ENCODE measurements at places on chromosomes 3 and 15.
A peak's percentile ranks its signal among the peaks of the same experiment; 100 is the strongest.

- DNase-seq, result no peak
Observed at GRCh38 chr3:12663401-12663935, 449 bp downstream of the RAF1 start.

DNA sequence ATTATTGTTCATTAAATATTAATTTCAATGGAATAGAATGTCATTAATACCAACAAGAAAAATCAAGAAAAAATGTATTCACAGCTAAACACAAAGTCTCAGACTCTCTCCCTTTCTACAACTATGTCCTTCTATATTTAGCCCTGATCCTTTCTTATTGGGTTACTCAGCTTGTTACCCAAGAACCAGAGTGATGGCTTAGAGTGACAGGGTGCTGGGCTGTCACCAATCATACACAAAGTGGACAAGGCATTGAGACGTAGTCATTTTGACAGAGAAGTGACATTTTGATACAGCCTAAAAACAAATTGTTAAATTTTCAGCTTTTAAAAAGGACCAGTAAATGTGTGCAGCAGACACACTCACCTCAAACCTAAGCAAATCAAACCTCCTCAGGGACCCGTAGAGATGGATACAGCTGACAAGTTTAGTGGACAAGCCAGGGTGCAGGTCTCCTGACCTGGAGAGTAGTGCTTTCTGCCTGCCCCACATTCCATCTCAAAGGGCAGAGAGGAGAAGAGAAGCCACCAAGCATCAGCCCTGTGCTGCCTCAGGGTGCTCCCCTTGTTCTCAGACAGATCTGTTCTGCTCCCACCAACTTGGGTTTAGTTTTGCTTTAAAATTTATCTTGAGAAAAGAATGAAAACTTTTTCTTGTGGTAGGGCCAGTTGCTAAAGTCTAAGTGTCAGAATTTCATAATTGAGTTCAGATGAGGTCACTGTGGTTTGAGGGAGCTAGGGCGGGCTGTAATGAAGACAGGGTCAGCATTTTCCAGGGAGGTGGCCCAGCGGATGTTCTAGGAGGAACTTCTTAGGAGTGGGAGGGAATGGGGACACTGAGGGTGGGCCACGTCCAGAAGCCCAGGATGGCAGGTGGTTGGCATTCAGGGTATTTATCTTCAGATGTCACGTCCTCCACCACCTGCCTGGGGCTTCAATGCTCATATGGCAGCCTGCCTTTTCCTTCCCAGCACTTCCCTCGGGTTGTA lies 136.5 kb upstream of the TBL1XR1 start:
- peak; percentile 54 for DNase-seq

- no peak for DNase-seq
Observed at GRCh38 chr3:196638861-196639482, 522 bp upstream of the NRROS start.

- no peak for DNase-seq
Observed at GRCh38 chr3:65265942-65266590, 578.3 kb upstream of the ADAMTS9 start.

- no peak for DNase-seq
Observed at GRCh38 chr3:127286571-127287140, 1.2 kb downstream of the PRR20G start.

DNA sequence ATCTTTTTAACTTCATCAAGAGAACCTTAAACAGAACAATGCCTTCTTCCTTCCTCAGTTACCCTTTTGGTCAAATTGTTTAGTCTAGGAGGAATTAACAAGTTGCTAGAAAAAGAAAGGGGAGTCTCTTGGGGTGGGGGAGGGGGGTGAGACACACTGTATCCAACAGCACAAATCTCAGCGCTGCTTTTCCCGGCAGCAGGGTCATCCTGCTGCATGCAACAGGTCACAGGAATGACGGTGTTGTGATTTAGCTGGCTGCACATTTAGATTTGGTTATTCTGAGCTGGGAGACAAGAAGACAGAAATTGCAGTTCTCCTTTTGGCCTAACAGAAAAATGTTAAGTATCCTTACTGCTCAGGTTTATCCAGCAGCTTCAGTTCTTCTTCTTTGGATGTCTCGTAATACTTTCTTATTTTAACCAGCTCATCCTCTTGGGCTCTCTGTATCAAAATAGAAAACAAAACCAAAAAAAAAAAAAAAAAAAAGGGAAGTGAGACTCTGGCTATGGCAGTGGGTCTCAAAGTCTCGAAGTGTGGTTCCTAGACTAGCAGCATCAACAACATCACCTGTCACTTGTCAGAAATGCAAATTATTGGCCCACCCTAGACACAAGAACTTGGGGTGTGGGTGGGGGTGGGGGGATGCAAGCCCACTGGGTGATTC lies 190.5 kb downstream of the GREM1 start:
- no peak for DNase-seq

DNA sequence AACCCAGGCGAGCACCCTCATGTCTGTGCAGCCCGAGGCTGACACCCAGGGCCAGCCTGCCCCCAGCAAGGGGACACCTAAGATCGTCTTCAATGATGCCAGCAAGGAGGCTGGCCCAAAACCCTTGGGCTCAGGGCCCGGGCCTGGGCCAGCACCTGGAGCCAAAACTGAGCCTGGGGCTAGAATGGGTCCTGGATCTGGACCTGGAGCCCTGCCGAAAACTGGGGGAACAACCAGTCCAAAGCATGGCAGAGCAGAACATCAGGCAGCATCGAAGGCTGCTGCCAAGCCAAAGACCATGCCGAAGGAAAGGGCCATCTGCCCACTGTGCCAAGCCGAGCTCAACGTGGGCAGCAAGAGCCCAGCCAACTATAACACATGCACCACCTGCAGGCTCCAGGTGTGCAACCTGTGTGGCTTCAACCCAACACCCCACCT lies 31.4 kb upstream of the APEH start:
- no peak for DNase-seq

DNA sequence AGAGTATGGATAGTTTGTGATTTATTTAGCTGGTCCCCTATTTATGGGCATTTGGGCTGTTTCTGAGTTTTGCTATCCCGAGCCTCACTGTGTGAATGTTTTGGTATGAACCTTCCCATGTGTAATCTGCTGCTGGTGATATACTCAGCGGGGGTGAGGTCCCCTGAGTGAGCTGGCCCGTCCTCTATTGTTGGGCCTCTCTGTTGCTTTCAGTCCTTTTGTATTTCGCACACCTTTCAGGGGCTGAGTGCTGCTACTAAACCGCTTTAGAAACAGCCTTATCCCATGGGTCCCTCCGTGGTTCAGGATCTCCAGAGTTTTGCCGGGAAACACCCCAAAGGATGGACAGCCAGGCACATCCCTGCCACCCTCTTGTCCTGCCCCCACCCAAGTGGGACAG lies 94.5 kb downstream of the WNT7A start:
- no peak for DNase-seq

GRCh38 chr3:18409266-18409665 lies 15.9 kb downstream of the SATB1 start:
- no peak for DNase-seq

DNA sequence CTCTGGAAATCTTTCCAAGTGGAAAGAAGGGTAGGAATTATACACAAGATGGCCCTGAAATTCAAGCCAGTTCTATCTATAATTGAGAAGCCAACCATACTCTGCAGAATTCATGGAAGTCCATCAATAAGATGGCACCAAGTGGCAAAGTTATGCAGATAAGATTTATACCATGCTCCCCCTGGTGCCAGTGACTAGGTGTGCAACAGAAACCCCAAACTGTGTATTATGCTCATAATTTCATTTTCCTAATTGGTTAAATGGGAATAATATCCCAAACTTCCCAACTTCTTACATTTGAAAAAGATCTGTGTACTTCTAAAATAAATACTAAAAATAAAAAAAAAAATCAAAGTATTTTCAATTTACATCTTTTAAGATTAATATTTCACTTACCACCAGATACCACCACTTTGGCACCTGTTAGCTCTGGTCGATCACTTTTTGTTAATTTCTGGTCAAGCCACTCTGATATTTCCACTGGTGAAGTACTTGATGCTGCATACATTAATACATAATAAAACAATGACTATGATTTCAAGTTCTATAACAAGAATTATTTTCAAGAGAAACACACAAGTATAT lies 25.9 kb downstream of the ETFA start:
- peak; percentile 11 for DNase-seq

GRCh38 chr3:79019137-79019923 lies 748.5 kb downstream of the ROBO1 start:
- DNase-seq, result no peak

GRCh38 chr3:59856934-59857460 lies 807.2 kb upstream of the CFAP20DC start:
- DNase-seq, result no peak

GRCh38 chr15:85800478-85801123 lies 5.9 kb upstream of the KLHL25 start:
- no peak for DNase-seq

- DNase-seq, result no peak
Observed at GRCh38 chr3:50123394-50124051, 31.6 kb upstream of the SEMA3F start.

GRCh38 chr3:186823386-186823785 lies 17.1 kb upstream of the RFC4 start:
- no peak for DNase-seq

DNA sequence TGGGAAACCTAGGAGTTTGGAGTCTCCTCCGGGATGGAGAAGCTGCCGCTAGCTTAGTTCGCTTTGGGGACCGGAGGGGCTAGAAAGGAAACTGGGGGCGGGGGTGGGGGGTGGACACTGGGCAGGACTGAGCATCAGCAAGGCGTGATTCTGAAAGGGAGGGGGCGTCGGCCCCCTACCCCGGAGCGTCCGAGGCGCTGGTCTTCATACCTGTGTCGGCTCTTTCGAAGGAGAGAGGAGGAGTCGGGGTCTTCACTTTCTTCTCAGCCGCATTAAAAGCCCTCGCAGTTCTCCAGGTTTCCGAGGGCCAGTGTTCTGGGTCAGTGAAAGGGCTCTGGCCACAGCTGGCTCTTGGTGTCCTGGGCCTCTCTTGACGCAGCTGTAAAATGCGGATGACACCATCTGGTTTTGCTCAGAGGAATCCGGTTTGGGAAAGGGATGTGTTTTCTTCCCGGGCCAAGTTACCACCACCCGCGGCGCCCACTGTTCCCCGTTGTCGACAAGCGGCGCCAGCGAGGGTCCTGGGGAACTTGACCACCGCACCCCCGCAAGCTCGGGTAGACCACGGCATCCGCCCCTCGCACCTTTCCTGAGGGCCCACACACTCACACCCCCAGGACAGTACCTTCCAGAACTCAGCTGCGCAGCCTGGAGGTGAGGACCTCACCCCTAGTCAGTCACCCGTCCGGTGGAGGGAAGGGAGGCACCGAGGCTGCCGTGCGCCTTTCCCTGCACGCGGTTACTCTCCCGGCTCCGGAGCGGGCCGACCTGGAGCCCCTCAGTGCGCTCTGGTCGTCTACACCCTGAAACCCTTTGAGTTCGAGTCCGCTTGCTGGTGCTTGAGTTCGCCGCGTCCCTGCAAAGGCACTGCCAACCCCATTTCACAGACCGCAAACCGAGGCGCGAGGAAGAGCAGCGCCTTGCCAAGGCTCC lies 660 bp downstream of the CCK start:
- no peak for DNase-seq

- DNase-seq, result no peak
Observed at GRCh38 chr3:46706771-46707582, 5.8 kb downstream of the TMIE start.

DNA sequence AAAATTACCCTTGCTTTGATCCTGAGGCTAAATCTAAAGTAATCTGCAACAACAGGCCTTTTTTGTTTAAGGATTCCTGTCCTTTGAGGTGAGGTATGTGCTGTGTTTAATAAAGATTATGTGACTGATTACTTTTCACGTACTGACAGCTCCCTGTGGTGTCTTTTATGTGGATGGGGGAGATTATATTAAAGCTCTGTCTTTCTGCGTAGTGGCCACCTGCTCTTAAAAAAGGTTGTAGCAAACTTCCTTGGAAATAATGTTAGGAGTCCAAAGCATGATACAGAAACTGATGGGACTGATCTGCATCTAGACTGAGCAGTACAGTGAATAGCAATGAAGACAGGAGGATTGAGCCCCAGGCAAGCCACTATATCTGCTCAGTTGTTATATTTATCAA lies 453.0 kb upstream of the GOLIM4 start:
- DNase-seq, result no peak

- DNase-seq, result peak; percentile 7
Observed at GRCh38 chr15:64209680-64210334, 47.0 kb upstream of the PPIB start.

DNA sequence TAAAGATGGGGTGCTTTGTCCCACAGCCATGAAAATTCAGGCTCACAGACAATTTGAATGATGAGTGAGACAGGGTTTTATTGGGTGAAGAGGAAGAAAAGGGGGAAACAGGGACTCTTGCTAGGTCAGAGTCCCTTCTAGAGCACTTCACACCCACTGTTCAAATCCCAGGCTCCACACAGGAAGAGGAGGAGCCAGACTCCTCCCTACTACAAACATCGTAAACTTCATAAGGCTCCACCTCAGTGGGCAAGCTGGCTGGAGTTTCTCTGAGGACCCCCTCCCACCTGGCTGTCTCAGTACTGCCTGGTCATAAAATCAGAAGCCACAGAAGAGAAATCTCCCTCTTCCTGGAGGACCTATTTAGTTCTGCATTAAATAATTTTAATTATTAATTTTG lies 80.3 kb upstream of the KCNMB2 start:
- DNase-seq, result no peak

All from HL-60 (cell line).